ENCODE measurements at places on chromosomes 16 and 17. TPM values are rescaled to one million over a fixed set of nuclear protein-coding genes. Genes with fewer than 3 reads are reported as not detected.

ITGA2B gene
- total RNA-seq, result 0.28 TPM

TBC1D3G gene
- not detected for total RNA-seq

SPATA33 gene
- total RNA-seq, result 1.3 TPM

RNF43 gene
- not detected for total RNA-seq

CLN3 gene
- total RNA-seq, result 14.5 TPM

SYT17 gene
- under 0.01 TPM for total RNA-seq

LITAFD gene
- total RNA-seq, result not detected

HNF1B gene
- total RNA-seq, result not detected

CDYL2 gene
- 0.85 TPM for total RNA-seq

NUPR1 gene
- 32.5 TPM for total RNA-seq

MRPL58 gene
- total RNA-seq, result 32.7 TPM
